ENCODE measurements at places on chromosomes 13 and 19.

DNA sequence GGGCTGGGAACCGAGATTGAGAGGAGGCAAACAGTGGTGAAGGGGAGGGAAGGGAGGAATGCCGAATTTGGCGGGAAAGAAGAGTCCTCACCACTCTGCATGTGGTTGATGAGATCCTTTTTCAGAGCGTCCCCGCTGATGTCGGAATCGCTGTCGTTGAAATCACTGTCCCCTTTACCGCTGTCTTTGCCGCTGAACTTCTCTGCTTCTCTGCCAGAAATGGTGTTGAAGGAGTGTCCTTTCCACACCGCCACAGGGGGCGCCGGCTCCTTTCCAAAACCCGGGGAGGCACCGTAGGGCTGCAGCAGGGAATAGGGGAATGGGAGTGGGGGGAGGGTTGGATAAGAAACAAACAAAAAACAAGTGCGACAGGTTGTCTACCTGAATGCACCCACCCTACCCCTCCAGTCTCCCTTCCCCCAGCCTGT lies 3.1 kb downstream of the PCDH8 start:
- DNase-seq, result no peak

GRCh38 chr19:35509861-35510625 lies 3.4 kb downstream of the DMKN start:
- peak; percentile 79 for DNase-seq

DNA sequence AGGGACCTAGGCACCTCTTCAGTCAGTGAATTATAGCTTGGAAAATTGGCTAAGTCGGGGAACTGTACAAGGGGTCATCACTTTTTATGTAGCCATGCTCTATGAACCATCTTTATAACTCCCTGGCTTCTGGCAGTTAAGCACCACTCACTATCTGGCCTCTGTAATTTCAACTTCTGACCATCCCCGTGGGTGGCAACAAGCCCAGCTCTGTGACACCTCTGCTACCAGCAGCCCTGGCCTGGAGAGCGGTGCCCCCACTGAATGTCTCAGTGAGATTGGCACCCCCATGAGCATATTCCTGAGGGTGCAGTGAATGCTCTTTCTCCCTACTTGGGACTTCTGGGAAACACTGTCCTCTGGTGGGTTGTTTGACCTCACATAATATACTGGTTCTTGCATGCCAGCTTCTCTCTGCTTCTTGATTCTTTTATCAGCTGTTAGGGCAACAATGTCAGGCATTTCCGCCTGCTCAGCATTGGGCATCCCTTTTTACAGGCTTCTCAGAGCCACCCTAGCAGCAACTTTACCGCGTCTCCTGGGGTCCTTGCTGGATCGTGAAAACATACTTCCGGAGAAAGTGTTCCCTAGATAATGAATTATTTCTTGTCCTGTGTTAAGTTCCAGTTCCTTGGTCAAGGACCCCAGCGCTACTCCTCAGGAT lies 10.4 kb downstream of the KL start:
- DNase-seq, result no peak

DNA sequence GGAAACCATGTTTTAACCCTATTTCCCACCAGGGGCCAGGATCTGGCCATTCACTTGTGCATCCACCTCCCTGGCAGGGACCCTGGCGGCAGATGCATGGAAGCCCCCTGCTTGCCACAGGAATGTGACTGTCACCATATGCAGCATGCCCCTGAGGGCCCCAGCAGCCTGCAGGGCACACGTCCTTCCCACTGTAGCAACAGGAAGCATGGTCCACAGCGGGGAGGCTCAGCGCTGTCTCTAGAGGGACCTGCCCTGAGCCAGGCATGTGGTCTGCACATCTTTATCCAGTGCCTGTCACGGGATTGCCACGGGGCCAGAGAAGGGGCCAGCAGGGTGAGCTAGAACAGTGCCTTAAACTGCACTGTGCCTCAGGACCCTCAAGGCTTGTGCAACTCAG lies 34.9 kb upstream of the MCF2L start:
- no peak for DNase-seq

DNA sequence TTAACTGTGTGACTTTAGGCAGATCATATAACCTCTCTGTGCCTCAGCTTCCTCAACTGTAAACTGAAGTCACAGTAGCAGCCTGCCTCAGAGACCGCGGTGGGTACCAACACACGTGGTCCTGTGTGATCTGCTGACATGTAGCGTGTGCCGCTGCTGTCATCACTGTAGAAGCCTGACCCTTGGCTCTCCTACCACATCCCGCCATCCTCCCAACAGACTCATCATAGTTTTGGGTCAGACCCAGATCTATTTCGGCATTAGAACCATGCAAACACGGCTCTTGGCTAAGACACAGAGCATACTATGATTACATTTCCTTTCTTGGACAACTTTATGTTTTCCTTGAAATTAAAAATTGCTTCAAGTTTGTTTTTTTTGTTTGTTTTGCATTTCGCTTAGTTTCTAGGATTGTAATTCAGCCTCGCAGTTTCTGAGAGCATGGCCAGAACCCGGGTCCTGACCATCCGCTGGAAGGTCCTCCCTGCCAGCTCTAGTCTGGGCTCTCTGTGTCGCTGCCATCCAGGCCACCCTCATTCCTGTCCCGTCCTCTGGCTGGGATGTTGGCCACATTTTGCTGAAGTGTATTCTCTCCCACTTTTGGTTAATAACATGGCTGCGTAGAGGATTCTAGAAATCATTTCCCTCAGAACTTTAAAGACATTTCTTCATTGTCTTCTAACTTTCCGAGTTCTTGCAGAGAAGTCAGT lies 53.0 kb downstream of the GGACT start:
- DNase-seq, result no peak
